ENCODE measurements at places on chromosomes 6 and 20.

DNA sequence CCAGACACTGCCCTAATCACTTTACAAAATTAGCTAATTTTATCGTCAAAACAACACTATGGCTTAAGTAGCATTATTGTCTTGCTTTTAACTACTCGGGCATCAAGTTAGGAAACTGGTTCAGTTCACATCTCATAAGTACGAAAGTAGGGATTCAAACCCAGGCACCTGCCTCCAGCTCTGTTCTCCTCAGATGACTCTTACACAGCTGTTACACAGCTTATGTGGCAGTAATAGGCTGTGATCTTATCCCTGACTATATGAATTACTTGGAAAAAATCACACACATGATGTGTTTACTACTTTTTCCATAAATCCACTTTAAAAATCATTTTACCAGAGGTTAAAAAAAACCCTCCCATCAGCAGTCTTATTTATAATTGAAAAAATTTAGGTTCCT is 389.2 kb upstream of the FLRT3 start:
- no peak for DNase-seq

DNA sequence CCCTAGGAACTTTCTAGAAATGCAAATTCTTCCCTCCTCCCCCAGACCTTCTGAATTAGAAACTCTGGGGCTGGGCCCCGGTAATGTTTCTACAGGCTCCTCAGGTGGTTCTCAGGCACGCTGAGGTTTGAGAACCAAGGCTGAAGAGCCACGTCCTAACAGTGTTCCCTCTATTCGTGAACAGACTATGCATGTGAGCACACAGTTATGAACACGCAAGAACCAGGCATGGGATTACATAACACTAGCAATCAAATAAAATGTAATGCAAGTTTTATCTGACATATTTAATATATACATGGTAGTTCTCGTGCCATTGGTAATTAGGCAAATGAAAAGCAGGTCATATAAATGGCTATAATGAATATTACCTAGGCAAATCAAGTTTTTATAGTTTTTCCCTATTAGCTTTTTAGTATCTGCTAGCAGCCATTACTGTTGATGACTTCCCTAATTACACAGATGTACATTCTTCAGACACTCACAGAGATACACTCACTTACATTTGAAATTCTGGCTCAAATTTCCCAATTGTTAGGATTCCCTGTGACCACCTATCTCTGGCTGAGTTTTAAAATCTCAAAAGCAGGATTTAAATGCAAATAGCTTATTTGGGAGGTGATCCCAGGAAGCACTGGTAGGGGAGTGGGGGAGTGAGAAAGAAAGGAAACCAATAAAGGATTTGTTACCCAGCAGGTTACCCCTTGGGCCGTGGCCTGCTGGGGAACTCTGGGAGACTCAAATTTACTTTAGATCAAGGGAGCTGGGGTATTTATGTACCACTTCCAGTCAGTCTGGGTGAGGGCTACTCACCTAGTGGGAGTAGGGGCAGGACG is 104.1 kb downstream of the TCP11 start:
- no peak for DNase-seq

DNA sequence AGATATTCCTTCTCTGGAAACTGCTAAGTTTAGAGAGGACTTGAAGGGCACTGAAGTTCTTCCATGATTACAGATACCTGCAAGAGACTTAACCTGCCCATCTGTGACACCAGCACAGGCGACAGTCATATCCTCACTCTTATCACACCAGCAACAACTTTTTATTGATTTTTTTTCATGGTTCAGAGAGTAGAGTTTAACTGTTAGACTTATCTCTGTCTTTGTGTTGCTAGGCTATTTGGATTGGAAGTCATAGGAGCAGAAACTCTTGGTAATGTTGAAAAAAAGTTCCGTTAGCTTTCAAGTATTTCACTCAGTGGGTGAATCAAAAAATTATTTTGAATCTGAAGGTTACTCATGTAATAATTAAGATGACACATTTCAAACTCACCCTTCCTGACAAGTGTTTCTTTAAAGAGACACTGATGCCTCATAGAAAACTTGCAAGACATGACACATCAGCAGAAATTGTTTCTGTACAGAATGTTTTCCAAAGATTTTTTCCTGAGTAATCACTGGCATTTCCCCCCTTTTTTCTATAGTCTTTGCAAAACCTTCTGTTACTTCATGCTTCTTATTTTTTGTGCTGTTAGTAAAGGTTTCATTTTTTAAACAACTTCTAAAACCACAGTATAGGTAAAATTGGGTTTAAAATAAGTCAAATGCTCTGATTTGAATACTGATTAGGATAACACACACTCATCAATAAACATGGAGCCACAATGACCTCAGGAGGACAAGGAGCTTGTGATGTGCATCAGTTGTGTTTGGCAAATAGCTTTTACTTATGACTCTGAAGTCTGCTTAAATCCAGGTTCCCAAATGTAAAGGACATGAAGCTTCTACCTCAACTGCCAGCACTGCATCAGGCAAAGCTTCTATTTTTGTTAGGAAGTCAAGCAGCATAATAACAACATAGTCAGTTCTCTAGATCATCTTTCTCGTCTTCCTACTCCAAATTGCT is 252.9 kb upstream of the MAN1A1 start:
- DNase-seq: no peak

- peak; percentile 34 for DNase-seq
These were observed 92.9 kb downstream of the PLEKHG1 start for GRCh38 chr6:150692604-150693003.

DNA sequence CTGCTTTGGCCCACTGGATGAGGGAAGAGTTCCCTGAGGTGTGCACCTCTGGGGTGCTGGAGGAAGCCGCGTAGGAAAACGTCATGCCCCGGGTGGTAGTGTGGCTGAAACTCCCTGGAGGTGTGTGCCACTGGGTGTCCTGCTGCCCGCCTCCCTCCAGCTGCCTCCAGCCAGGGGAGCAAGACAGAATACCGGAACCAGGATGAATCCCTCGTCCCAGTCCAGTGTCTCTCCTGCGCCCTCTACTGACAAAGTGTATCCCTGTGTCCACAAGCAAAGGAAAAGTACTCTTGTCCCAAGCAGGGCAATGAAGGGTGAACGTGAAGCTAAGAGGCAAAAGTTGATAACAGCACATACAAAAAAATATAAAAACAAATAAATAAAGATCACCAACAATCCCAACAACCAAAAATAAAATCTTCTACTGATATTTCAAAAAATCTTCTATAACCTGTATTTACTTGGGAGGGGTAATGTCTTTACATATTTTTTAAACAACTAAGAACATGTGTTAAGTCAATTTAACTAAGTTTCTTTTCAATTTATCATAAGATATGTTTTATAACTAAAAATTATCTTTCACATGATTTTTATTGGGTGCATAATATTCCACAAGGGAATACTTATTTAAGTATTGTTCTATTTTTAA is 437.6 kb downstream of the MAFB start:
- peak; percentile 45 for DNase-seq

DNA sequence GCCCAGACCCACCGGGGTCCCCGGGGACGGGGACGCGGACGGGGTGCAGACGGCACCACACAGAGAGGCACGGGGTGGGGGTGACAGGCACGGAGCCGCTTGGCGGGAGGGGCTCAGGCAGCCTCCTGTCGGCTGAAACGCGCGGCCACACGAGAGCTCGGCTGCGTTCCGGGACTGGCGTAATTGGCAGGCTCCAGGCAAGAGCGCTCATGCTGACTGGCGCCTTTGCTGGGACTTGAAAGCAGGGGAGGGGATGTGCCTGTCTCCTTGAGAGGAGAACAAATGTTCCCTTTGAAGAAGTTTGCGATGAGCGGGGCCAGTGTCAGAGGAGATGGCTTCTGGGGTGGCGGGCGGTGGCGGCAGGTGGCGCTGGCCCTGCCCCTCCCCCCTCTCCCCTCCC is 25.8 kb downstream of the BHLHE23 start:
- no peak for DNase-seq

- DNase-seq: no peak
These were observed 379.6 kb downstream of the COL12A1 start for GRCh38 chr6:74826263-74826662.

- peak; percentile 90 for DNase-seq
These were observed 15.2 kb upstream of the ZNF335 start for GRCh38 chr20:45987108-45987780.

GRCh38 chr6:169170583-169170955 is 83.1 kb downstream of the THBS2 start:
- DNase-seq: no peak

DNA sequence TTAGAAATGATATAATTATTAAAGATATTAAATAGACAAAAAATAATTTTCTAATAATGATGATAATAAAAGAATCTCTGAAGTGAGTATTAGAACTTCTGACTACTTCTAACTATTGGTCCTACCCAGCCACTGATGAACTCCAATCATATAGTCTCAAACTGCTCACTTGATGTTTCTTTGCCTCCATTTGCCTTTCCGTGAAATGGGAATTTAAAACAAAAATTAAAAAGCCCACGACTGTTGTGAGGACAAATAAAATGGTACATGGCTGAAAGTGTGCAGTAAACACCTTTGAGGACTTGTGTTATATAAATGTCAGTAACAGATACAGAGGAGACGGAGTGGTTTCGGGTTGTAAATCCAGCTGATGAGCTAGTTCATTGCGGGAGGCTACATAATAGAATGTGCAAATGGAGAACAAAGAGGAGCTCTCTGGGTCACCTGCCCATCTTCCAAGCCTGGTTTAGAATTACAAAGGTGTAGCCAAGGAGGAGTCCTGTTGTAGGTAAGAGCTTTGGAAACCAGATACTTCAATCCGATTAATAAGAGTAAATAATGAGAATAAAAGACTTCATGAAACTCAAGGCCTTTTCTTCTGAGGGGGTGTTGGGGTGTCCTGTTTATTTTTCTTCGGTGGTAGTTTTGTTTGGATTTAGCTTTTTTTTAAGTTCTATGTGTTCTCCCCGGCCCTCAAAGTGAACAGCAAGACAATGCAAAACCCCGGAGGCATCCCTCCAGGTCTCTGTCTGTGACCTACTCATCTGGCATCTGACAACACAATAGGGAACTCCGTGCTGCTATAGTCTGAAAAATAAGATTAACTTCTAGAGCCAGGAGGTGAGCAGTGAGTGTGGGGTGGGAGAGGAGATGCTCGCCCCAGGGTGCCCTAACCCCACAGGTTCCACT is 4.4 kb upstream of the PXDC1 start:
- DNase-seq: no peak

GRCh38 chr6:122657601-122658000 is 47.4 kb downstream of the PKIB start:
- no peak for DNase-seq

GRCh38 chr20:25346349-25346748 is 44.3 kb downstream of the ABHD12 start:
- no peak for DNase-seq

GRCh38 chr20:12764053-12764452 is 244.7 kb upstream of the SPTLC3 start:
- DNase-seq: no peak

GRCh38 chr6:572596-573265 is 84.2 kb downstream of the HUS1B start:
- DNase-seq: no peak

DNA sequence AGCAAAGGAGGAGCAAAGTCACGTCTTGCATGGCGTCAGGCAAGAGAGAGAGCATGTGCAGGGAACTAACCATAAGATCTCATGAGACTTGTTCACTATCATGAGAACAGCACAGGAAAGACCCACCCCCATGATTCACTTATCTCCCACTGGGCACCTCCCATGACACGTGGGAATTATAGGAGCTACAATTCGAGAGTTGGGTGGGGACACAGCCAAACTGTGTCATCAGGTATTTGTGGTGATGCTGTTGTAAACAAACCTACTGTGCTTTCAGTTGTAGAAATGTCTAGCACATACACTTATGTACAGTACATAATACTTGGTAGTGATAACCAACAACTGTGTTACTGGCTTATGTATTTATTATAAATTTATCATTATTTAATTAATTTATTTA is 128.3 kb downstream of the UTRN start:
- DNase-seq: no peak

- no peak for DNase-seq
These were observed 481.2 kb downstream of the HAO1 start for GRCh38 chr20:7459083-7459482.

GRCh38 chr6:124947971-124948451 is 14.2 kb upstream of the RNF217 start:
- DNase-seq: no peak

GRCh38 chr6:14464716-14465115 is 347.1 kb downstream of the CD83 start:
- no peak for DNase-seq

GRCh38 chr6:25169553-25169952 is 109.6 kb upstream of the CARMIL1 start:
- DNase-seq: no peak

- DNase-seq: no peak
These were observed 8.8 kb downstream of the PKIG start for GRCh38 chr20:44590980-44591778.

GRCh38 chr20:23546435-23547144 is 21.7 kb downstream of the CST9L start:
- DNase-seq: no peak

DNA sequence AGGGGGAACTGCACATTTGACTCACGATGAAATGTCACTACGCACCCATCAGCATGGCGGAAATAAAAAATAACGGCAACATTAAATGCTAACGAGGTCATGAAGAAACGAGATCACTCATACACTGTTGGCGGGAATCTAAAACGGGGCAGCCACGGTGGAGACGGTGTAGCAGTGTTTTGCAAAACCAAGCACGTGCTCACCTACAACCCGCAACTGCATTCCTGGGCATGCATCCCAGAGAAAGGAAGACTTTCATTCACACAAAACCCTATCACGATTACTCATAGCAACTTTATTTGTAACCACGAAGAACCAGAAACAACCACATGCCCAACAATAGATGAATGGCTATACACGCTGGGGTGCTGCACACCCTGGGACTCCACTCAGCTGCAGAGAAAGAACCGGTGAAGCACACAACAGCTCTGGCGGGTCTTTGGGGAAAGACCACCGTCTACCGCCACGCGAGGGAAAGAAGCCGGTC is 77.0 kb downstream of the YTHDF1 start:
- no peak for DNase-seq

GRCh38 chr20:53872561-53873229 is 197.7 kb downstream of the BCAS1 start:
- DNase-seq: peak; percentile 47

GRCh38 chr6:30129265-30130178 is 6.4 kb upstream of the TRIM40 start:
- DNase-seq: no peak

Measured in GM13976 (cell line).